IPS DF 6.9 (cell line): ENCODE measurements at places on chromosomes 7 and 10.

- DNase-seq, result no peak
These were observed 54.6 kb downstream of the HTR5A start for GRCh38 chr7:155124706-155125105.

DNA sequence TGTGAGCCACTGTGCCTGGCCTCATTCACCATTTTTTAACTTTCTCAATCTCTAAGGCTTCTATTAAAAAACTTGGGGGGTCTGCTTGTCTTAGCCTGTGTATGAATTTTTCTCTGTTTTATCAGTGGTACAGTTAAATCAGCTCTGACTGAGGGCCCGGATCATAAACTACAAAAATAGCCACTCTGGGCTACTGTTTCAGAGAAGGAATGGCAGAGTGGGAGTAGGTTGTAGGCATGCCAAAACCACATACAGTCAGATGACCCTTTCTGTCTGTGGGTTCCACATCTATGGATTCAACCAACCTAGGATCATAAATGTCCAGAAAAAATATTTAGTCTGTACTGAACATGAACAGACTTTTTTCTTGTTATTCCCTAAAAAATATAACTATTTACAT is 21.3 kb downstream of the TBC1D12 start:
- no peak for DNase-seq

DNA sequence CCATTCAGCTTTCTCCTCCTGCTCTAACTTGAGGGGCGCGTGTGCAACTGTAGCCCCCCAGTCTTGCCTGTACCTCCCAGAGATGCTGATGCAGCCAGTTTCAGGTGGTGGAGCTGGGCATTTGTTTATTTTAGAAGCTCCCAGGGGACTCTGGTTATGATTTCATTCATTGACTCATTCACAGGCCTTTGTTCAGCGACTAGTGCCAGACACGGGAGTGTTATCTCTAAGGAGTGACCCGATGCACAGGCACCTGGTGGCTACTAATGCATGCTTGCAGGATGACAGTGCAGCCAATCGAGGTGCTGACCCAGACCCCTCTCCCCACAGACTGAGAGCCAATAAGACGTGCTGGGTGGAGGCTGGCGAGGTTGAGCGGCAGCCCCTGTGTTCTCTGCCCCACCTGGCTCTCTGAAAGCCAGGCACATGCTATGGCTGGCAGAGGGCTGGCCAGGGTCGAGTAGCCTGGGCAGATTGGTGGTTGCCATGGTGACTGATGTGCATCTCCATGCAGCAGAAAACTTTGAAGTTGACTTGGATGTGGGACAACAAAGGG is 19.7 kb upstream of the SLC18A2 start:
- DNase-seq, result no peak

DNA sequence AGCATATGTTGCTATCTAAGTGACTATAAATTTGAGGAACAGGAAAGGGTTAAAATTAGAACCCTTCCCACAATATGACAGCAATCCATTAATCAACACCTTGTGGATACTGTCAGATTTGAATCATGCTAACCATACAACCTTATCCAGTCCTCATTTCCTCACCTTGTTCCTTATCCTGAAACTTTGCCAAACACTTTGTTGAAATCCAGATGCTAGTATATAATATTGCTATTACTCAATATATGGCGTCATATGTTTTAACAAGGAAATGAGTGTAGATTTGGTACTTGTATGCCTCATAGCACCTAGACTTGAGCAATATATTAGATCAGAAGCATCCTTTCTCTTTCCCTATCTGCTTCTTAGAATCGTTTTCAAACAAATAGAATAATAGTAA is 66.3 kb upstream of the SLC25A13 start:
- no peak for DNase-seq

GRCh38 chr7:134730411-134730829 is 49.0 kb upstream of the CALD1 start:
- DNase-seq, result no peak

DNA sequence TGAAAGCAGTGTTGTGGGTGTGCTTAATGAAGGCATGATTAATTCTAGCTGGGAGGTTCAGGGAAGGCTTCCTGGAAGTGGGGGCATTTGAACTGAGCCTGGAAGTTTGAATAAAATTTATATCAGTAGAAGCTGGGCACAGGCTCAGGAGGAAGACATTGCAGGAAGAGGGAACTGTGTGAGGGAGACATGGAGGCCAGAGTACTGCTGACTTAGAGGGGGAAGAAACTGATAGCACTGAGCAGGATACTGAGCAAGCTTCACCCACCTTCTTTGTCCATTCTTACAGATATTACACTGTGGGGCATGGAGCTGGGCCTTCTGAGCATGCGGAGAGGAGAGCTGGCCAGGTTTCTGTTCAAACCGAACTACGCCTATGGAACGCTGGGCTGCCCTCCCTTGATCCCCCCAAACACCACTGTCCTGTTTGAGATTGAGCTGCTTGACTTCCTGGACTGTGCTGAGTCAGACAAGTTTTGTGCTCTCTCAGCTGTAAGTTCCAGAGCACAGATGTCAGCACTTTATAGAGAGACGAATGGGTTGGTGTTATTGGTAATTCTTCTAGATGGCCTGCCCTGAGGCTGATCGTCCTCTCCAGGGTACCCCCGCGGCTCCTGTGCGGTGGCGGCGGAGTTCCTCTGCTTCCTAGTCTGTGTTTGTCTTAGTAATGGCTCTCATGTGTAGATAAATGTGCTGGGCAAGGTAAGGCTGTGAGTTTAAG is 2.1 kb downstream of the FKBP6 start:
- no peak for DNase-seq

DNA sequence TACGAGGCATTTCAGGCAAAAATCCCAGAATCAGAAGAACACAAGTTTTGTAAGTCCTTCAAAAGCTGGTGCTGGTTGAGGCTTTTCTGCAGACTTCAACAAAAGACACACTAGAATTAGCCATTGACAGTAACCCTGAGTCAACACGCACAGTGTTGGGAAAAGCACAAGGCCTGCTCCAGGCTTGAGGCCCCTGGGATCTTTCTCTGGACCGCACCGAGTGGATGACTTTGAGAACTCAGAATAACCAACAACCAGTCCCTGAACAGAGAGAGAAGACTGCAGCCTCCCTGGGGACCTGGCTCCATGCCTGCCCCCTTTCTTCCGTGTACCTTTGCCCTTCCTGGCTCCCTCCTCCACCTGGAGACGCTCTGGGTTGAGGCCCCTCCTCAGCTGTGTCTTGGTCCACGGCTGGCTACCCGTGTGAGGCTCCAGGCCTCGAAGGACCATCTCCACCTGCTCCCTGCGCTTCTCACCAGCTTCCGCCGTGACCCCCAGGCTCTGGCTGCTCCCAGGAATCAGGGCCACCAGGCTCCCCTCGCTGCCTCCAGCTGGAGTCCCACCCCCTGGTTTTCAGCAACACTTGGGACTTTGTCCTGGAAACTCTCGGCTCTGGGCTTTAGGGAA is 28.4 kb downstream of the DIP2C start:
- no peak for DNase-seq

GRCh38 chr7:137345799-137346449 is 2.4 kb upstream of the PTN start:
- DNase-seq, result no peak

GRCh38 chr7:3267966-3268690 is 32.9 kb upstream of the SDK1 start:
- DNase-seq, result no peak

DNA sequence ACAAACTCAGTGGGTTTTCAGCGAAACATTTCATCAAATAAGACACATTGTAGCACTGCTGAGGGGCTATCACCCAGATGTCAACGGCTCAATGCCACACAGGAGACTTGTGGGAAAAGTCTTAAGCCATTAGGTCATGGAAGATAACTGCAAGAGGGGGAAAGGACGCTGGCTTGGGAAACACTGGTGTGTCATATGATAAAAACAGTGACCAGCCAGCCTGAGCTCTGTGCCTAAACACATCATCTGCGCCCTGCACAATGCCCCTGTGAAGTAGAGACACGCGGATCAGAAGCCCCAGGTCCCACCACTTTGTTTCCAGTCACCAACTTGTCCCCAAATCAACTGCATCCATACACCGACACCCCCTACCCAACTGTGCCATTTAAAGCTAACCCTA is 116.7 kb downstream of the TNS3 start:
- DNase-seq, result no peak

DNA sequence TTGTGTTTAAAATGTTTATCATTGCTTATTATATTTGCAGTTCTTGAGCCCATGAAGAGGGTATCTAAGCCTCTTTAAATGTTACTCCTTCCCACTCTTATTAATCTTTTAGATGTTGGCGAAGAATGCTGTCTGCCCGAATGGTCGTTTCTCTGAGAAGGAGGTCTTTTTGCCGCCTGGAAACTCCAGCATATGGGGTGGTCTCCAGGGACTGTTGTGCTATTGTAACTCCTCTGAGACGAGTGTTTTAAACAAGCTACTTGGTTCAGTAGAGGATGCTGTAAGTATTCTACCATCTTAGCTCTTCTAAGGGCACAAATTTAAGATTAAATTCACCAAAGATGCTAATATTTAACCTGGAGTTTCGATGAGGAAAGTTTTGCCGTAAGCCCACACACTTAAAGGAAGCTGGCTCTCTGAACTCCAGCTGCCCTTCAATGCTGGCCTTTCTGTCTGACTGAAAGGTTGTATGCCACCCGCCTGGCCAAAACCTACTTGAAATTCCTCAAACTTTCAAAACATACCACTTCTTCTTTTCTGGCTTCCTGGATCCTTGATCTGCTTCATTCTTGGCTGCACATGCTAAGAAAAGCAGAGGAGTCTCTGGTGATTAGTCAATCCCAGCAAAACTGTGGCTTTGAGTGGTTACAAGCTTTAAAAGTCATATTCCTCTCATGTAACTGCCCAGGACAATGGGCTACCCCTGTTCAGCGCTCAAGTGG is 74.7 kb downstream of the ABCA13 start:
- no peak for DNase-seq

- DNase-seq, result no peak
These were observed 19.4 kb downstream of the ZMIZ2 start for GRCh38 chr7:44767912-44768627.

DNA sequence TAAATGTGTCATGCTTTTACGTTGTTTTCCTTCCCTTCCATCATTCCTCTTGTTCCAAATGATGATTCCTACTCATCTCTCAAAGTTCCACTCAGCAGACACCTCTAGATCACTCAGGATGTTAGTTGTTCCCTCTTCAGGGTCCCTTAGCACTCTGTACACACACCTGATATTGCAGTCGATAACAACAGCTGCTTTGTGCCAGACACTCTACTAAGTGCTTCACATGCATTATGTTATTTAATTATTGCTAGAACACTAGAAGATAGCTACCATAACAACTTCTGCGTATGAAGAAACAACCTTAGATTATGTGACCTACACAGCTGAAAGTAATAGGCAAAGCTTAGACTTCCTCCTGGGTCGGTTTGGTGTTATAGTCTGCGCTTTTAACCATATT is 29.6 kb downstream of the PCBD1 start:
- DNase-seq, result no peak

DNA sequence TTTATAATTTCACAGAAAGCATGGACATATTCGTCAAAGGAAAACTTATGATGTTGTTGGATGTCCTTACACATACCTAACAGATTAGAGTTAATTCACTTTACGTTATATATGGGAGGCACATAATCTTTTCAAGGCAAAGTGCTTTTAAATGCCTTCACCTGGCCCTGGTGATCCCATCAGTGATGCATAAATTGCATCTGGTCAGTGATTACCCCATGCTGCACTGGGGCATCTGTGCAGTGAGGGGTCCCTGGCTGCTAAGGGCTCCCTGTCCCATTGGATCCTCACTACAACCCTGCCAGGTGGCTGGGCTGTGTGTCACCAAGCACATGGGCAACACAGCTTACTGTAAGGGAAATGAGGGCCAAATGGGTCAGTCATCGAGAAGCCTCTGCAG is 441.1 kb downstream of the RPS24 start:
- DNase-seq, result no peak

DNA sequence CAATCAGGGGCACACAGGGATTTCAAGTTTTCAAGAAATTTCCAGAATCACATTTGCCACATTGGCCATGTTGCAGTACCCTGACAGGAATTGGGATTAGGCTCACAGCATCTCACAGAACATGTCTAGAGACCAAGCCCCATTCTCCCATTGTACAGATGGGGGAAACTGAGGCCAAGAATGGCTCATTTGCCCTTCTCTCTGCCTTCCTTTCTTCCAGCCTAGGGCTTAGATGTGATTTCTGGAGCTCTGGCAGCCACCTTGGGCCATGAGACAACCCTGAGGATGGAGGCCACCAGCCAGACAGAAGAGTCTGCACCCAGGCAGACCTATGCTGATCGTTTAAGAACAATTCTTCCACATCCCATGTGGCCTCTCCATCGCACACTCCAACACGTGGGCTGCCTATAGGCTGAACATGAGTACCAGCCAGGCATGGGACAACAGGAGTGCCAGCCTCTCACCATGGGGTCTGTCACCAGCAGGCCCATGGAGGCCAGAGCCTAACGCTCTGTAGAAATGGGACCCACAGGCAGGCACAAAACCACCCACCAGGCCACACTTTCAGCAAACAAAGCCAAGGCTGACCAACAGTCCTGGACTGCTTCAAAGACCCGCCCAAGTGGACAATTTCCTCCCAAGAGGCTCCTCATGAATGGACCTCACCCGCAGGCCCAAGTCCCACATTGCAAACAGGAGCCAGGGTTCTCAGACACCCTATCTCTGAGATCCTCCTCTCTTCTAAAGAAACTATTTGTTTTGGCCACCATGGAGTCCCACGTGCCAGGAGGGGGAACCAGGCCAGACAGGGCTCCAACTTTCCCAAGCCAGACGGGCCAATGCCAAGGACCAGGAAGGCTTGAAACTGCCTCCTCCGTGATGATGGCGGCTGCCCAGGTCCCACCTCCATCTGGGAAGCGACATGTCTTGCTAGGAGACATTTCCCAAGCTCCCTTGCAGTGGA is 20.7 kb downstream of the PDGFA start:
- DNase-seq, result no peak

DNA sequence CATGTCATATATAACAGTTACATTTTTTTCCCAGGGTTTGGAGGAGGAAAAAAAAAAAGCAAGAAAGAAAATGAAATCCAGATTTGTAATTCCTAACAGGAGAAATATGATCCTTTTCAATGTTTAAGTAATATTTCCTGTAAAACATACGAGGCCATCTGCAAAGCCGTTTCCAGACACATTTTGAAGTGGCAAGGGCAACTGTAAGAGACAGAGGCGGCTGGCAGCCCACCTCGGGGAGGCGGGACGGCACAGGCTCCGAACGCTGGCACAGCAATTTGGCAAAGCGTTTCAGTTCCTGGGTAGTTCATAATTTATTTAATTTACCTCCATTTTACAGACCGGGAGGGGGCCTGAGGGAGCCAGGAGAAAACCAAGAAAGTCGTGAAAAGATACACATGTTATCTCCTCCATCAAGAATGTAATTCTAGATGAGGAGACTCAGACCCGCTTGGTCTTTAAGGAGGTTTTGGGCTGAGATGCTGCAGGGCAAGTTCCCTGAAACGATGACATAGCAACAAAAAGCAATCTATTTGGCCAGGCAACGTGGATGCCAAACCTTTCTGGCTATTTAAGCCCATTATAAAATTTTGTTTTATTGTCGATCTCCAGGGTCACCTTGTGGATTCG is 448.5 kb upstream of the MKI67 start:
- DNase-seq, result no peak

GRCh38 chr10:126638542-126638941 is 32.0 kb downstream of the C10orf90 start:
- DNase-seq, result no peak
